ENCODE measurements at places on chromosomes 11 and 22.

GRCh38 chr11:65524741-65525545 lies at the start of gene SCYL1:
Gene SCYL1, plus strand, starts transcription at chr11:65525083. Its CDS starts 71 bp downstream, at chr11:65525154.
- peak; percentile 83 for DNase-seq

DNA sequence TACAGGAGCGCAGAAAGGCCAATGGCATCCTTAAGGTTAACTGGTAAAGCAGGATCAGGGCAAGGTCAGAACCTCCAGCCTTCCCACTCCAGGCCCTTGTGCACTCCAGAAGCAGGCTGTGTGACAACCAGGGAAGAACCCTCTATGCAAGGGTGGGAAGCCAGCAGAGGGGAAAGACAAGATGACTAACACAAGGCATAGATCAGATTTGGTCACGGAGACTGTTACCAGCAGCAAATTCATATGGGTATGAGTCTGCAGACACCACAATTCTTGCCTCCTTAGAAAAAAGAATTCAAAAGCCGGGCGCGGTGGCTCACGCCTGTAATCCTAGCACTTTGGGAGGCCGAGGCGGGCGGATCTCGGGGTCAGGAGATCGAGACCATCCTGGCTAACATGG lies 39.8 kb upstream of the MTNR1B start:
- no peak for DNase-seq

- DNase-seq = no peak
Measured at GRCh38 chr11:117702946-117703598, 93.9 kb downstream of the DSCAML1 start.

DNA sequence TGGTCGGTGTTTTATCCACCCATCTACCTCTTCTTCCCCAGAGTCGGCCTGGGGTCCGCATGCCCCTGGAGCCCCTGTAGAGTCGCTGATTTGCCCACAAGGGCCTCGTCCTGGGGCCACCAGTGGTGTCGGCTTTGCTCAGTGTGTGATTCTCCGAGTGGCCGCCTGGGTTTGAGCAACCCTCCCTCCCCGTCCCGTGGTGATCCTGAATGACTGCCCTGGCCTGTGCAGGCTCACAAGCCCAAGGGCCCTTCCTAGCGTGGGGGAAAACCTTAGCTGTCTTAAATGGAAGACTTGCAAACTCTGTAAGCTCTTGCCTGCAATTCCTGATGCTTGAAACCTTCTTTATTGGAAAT lies 128.3 kb downstream of the OSBP2 start:
- DNase-seq = no peak

DNA sequence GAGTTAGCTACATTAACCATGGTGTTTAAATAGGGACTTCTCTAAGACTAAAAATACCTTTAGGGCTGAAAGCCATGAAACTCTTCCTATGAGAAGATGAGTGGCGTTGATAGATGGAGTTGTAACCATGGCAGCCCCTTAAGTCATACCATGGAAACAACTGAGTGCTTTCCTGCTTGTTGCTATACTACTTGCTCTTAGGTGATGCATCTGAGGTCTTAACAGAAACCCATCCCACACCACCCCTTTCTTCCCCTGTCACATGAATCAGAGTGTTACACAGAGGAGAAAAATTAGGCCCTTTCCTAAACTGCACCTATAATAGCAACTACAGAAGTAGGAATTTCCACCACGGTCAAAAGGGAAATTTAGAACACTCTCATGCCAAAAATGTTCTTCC lies 64.3 kb upstream of the ZC3H12C start:
- no peak for DNase-seq

- no peak for DNase-seq
Measured at GRCh38 chr11:70315716-70316115, 45.2 kb downstream of the PPFIA1 start.

DNA sequence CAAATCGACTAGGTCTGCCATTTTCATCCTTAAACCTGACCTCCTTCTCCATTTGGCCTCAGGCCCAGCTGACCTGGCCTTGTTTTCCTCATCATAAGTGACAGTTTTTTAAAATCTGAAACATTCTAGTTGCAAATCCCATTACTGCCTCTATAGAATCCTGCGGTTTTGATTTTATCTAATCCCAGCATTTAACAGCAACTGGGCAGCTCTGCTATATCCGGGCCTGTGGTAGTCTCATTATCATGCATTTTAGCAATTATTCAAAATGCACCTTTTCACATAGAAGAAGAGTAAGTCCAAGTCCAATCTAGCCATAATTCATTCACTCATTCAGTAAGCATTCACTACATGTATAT lies 28.6 kb upstream of the BIRC3 start:
- DNase-seq = no peak

DNA sequence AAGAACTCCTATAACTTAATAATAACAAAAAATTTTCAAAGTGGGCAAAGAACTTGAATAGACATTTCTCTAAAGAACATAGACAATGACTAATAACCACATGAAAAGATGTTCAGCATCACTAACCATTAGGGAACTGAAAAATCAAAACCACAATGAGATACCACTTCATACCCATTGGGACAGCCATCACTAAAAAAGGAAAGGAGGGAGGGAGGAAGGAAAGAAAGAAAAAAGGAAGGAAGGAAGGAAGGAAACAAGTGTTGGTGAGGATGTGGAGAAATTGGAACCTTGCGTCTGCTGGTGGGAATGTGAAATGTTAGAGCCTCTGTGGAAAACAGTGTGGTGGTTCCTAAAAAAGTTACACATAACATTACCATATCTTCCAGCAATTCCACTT lies 55.8 kb downstream of the MS4A13 start:
- DNase-seq = no peak

GRCh38 chr11:15897211-15897960 lies 459.0 kb downstream of the SOX6 start:
- DNase-seq = peak; percentile 58

GRCh38 chr11:31141789-31142188 lies 227.8 kb downstream of the DCDC1 start:
- DNase-seq = no peak

GRCh38 chr22:48106715-48107259 lies 1344.3 kb downstream of the TBC1D22A start:
- no peak for DNase-seq

DNA sequence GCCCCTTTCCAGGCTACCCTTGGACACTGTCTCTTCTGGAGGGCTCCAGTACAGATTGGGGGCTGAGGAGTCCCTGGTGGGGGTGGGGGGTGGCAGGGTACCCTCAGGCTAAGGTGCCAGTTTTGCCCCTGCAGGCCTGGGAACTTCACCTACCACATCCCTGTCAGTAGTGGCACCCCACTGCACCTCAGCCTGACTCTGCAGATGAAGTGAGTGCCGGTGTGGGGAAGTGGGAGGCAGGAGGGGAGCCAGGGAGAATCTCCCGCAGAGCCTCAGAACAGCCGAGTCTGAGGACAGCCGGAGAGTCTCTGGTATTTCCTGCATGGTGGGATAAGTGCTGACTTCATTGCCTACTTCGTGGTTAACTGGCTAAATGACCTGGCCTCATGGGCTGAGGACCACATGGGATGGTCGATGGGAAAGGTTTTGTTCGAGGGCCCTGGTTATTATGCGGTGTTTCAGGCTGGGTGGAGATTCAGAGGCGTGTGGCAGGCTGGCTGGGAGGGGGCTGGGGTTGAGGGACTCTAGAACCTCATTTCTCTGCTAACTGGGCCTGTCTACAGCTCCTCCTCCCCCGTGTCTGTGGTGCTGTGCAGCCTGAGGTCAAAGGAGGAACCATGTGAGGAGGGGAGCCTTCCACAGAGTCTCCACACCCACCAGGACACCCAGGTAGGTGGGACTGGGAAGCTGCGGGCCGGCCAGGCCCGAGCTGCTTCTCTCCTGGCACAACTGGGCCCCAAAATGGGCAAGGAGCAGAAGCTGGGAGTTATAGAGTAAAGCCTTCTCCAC lies 8.5 kb downstream of the TMEM258 start:
- DNase-seq = peak; percentile 54

DNA sequence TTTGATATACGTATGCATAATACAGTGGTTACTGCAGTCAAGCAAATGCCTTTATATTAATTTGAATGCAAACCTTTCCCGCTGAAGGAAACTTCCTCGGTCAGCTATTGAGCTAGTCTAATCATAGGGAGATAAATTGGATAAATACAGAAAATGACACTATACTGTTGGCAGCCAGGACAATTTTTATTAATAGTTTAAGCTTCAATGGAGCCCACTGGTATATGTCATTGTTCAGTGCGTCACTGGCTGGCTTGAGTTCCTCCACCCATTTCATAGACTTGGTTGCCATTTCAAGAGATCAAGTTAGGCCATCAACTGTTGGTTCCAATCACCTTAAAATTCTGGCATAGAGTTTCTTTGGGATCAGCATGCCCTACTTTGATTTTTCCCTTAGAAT lies 32.5 kb upstream of the DNAJB7 start:
- DNase-seq = no peak

- no peak for DNase-seq
Measured at GRCh38 chr11:15599376-15599775, 484.7 kb downstream of the INSC start.

DNA sequence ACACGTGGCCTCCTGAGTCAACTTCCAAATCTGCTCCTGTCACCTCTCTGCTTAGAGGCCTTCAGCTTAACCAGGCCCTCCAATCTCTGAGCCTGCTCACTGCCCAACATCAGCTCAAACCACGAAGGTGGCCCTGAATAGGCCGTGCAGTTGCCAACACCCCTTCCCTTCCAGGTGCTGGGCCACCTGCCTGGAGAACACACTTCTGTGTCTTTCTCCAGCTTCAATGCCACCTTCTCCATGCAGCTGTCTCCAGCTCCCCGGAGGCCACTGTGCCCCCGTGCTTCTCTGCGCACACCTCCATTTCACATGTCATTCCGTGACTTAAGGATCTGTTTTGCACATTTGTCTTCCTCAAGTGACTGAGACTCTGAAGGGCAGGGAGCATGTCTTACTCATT lies 5.3 kb downstream of the RELA start:
- DNase-seq = no peak

- DNase-seq = no peak
Measured at GRCh38 chr11:1205987-1206331, 16.9 kb upstream of the MUC5B start.

GRCh38 chr11:3130269-3131071 lies 34.6 kb downstream of the OSBPL5 start:
- no peak for DNase-seq

DNA sequence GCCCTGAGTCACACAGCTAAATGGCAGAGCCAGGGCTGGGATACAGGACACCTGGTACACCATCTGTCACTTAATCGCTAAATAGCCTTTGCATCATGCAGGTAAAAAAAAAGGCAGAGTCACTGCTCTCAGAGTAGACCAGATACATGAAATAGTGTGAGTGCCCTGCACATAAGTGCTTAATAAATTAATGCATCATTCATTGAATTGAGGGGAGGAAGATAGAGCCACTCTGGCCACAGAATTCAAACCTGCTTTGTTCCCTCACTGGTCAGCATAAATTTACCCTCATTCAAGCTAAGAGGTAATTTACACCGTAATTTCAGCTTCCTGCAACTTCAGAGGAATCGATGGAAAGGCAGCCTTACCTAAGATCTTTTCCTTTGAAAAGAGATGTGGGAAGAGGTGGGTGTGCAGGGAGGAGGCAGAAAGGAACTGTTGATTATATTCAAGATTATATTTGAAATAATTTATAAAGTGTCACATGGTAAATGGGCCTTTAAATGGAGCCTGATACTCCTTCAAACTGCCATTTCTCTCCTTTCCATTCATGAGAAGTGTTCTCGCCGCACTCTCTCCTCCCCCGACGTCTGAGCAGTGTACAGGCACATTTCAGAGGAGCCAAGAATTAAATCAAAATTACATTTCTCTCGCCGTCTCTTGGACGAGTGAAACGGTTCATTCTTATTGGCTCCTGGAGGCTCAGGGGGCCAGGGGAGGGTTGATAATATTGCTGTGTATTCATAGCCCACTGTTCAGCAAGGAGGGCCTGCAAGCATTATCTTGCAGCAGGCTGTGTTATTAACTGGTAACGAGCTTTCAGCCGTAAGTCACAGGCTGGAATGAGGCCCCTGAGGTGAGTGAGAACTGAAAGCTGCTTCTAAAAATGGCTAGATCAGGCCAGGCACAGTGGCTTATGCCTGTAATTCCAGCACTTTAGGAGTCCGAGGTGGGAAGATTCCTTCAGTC lies 52.2 kb upstream of the HMGXB4 start:
- DNase-seq = no peak

DNA sequence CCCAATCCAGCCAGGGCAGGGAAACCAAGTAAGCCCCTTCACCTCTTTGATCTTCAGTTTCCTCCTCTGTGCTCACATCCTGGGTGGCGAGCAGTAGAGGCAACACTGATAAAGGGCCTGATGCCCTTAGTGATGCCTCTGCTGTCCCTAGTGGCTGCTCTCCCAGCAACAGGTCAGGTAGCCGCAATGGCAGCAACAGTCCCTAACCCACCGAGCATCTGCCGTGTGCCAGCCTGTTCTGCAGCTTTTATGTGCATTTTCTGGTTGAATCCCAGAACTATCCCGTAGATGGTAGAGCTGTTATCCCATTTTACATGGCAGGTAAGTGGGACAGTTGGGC lies 5.2 kb downstream of the SCYL1 start:
- no peak for DNase-seq

GRCh38 chr22:42132457-42132856 lies 1.8 kb upstream of the CYP2D6 start:
- DNase-seq = no peak

- DNase-seq = no peak
Measured at GRCh38 chr22:41364955-41365354, 16.8 kb upstream of the TEF start.

DNA sequence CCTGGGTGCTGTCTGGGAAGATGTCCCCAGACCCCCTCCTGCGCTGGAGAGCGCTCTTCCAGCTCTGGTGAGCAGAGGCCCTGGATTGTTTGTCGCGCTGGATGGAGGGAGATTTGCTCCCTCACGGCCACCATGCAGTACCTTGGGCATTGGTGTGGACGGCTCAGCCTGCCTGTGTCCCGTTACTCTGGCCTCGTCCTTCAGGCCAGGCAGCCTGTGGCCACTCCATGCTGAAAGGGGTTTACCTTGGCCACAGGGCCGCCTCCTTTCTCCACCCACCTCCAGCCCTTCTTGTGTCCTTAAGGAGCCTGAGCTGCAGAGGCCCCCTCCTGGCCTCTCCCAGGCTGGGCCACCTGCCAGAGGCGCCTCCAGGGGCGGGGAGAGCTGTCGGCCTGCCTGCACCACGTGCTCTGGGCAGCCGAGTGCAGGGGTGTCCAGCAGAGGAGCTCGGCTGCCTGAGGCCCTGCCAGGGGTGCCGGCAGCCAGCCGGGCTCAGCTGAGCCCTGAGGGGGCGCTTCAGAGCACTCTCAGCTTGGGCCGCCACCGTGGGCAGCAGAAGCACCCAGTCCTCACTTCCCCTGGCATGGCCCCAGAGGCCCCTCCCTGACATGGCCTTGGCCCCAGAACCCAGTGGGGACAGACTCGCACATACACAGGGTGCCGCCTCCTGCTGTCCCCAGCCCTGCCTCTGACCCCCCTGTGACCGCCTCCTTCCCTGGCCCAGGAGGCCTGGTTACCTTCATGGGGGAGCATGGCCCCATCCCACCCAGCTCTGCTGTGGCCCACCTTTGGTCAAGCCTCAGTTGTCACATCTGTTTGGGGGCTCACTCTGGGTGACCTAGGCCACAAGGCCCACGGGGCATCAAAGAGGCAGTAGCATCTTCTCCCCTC lies 3.4 kb downstream of the CCND1 start:
- DNase-seq = peak; percentile 87
